ENCODE measurements at places on chromosomes 6 and 20.

DNA sequence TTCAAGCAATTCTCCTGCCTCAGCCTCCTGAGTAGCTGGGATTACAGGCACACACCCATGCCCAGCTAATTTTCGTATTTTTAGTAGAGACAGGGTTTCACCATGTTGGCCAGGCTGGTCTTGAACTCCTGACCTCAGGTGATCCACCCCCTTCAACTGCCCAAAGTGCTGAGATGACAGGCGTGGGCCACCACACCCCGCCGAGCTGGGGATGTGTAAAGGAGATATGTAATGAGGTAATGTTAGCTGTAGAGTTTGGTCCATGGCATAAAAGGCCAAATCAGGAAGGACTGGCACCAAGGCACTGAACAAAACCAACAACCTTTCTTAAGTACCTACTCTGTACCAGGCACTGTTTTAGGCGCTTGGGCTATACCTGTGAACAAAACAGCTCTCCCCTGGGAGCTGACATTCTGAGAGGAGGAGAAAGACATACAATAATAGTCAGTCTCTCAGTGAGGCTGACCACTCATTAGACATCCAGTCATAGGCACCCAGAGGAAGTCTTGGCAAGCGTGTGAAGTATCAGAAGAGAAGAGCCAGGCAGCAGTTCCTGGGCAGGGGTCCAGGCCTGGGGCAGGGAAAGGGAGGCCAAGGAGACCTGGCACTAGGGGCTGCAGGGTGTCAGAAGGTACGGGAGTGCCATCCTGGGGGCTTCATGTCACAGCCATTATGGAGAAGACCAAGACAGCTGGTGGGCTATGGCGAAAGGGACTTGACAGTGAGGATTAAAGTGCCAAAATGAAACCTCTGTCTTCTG lies 164.8 kb upstream of the DTNBP1 start:
- no peak for DNase-seq

- DNase-seq = no peak
These were observed 163.7 kb upstream of the THEMIS start for GRCh38 chr6:128064540-128064895.

DNA sequence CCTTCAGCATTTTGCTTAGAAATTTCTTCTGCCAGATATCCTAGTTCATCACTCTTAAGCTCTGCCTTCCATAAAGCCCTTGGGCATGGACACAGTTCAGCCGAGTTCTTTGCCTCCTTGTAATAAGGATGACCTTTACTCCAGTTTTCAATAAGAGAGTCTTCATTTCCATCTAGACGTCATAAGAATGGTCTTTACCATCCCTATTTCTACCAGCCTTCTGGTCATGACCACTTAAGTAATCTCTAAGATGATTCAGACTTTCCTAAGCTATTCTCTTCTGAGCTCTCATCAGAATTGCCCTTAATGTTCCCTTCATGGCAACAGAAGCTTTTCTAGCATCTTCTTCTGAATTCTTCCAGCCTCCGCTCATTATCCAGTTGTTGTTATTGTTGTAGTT lies 126.1 kb downstream of the TFAP2C start:
- DNase-seq = no peak

GRCh38 chr6:146905181-146905704 lies 299.0 kb upstream of the STXBP5 start:
- no peak for DNase-seq

- DNase-seq = no peak
These were observed 67.2 kb upstream of the TBC1D7 start for GRCh38 chr6:13395272-13396237.

DNA sequence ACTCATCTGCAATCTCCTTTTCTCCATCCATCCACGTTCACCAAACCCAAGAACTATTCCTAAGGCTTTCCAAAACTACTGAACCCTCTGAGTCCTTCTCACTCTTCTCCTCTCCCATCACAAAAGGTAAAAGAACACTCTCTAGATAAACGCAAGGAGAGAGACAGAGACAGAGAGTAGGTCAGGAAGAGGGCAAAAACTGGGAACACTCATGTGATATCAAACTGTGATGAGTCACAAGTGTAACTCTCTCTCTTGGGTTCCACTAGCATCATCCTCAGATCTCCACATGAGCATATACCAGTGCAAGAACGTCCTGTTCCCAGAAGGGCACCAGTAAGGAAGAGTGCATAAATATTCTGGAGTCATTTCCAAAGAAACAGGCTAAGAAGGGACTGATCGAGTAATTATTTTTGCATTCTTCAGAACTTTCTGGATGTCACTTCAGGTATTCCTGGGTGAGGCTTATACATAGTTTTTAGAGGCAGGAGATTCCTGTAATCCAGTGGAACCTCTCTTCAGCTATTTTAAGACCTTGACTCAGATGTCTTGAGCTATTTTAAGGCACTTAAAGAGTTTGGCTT lies 47.3 kb upstream of the STXBP5 start:
- no peak for DNase-seq
